ENCODE measurements at places on chromosomes 16 and 17. TPM values are rescaled to one million over a fixed set of nuclear protein-coding genes. Genes with fewer than 3 reads are reported as not detected.

DNA sequence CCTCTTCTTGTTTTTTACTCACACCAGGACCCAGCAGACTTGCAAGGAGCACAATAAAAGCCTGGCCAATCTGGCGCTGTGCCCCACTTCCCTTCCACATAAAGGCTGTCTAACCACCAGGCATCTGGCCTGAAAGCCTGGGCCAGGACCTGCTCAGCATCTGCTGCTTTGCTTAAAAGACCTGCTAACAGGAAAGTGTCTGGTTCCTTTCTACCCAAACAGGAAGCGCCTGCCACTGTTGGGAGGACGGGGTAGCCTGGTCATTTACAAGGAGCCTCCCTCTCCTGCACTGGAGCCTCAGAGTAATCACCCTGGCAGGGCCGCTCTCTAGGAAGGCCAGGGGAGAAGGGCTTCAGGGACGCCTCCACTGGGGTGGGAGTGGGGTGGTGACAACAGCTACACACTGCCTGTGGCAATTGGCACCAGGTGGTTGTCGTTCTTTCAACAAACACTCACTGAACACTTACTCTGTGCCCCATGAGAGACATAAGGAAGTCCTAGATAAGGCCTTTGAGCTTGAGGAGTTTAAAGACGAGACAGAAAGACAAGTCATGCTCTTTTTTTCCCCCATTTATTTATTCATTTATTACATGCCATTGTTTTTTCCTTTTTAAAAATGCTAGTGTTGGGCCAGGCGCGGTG, 6.3 kb upstream of the MMP28 start:
- peak; percentile 44 for DNase-seq

- DNase-seq: no peak
Measured at GRCh38 chr16:83355570-83356218, 452.1 kb upstream of the HSBP1 start.

DNA sequence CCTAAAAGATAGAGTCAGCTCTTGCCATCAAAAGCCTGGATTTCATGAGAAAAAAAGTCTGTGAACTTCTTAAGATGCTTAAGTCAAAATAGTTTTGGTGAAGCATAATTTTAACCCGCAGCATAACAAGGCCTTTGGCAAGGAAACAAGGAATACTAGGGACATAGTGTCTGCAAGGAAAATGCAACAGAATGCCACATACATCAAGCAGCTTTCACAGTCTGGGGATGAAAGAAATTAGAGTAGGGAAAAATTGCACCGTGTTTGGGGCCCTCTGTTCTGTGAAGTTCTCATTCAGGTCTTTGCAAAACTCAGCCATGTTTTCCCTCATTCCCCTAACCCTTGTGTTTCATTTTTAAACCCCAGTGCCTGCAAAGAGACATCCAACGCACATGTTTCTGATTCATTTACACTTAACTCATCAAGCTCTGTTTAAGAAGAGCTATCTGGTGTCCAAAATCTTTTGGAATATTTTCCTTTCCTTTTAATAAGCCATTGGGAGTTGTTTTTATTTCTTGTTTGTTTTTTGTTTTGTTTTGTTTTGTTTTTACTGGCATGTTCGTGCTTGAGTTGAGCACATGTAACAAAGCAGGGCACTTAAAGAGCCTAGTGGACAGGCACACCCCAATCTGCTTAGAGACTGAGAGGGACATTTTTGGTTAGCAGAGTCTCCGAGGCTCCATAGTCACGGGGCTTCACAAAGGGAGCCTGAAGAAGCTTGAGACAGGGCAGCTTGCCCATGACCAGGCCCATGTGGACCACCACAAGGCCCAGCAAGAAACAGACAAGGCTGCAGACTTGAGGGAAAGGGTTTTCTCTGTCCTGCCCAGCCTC, 116.5 kb downstream of the ANKFN1 start:
- no peak for DNase-seq

DNA sequence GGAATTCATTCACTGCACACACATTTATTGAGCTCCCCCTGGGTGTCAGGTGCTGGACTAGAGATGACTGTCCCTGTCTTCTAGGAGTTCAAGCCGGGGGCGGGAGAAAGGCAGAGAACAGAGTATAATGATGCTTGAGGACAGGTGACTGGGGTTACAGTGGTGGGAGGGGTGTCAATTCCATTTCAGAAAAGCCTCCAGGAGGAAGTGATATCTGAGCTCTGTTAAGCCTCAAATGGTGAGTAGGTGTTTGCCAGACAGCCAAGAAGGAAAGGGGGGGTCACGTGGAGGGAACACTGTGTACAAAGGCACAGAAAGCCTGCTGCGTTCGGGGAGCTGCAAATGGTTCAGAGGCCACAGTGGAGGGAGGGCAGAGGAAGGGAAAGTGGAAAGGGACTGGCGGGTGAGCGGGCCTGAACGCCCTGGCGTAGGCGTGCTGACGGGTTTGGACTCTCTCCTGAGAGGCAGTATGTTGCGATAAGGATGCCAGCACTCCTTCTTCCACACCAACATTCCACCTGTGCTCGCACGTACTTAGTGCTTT, 9.7 kb upstream of the NXPH3 start:
- no peak for DNase-seq

- DNase-seq: peak; percentile 40
Measured at GRCh38 chr17:9842057-9842758, 16.5 kb downstream of the GLP2R start.

DNA sequence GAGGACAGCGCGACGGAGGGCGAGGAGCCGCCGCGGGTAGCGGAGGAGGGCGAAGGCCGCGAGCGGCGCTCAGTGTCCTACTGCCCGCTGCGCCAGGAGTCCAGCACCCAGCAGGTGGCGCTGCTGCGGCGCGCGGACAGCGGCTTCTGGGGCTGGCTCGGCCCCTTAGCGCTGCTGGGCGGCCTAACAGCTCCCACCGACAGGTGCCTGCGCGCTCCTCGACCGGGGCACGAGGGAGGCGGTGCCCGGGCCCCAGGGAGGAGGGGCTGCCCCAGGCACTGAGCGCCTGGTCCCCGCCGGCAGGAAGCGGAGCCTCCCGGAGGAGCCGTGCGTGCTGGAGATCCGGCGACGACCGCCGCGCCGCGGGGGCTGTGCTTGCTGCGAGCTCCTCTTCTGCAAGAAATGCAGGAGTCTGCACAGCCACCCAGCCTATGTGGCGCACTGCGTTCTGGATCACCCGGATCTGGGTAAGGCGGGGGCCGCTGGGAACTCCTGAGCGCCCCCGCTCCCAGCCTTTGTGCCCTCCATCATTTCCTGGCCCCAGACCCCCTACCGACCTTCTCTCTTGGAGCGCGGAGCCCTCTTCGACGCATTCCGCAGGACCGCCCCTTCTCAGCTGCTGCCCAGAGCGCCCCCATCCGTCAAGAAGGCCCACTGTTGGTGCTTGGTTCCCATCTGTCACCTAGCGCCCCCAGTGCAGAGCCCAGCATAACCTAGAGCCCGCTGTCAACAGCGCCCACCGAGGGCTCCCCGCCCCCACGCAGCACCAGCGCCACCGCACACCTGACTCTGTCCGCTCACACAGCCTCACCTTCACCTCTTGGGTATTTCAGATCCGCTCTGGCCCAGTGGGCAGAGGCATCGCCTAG, 3.7 kb downstream of the C17orf50 start:
- peak; percentile 90 for DNase-seq

GRCh38 chr17:40937384-40937819, at the start of gene KRT23:
TSS of gene KRT23 (minus strand) at chr17:40937646. CDS start at chr17:40936603, 1,043 bp downstream.
- no peak for DNase-seq

DNA sequence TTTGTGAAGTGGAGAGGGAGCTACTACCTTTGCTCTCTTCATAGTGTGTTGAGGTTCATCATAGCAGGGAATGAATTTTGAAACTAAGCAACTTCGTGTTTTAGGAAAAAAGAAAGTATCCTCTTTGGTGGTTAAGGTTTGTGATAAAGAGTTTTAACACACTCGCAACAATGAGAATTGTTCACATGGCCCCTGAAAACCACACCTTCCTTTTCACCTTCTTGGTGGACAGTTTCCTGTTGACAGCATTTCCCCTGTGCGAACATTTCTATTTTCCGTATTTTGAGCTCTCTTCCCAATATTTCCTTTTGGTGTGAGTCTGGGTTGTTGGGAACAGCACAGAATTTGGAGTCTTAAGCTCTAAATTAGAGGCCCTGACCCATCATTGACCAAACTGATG, 3.8 kb downstream of the OR4D2 start:
- DNase-seq: no peak

GRCh38 chr16:57570301-57571070, 28.0 kb downstream of the ADGRG5 start:
- no peak for DNase-seq

- no peak for DNase-seq
Measured at GRCh38 chr17:53012364-53012763, 810.4 kb upstream of the KIF2B start.

GRCh38 chr17:69473841-69474831, 59.6 kb downstream of the MAP2K6 start:
- no peak for DNase-seq

GRCh38 chr16:119835-120491, 18.5 kb downstream of the NPRL3 start:
- no peak for DNase-seq

DNA sequence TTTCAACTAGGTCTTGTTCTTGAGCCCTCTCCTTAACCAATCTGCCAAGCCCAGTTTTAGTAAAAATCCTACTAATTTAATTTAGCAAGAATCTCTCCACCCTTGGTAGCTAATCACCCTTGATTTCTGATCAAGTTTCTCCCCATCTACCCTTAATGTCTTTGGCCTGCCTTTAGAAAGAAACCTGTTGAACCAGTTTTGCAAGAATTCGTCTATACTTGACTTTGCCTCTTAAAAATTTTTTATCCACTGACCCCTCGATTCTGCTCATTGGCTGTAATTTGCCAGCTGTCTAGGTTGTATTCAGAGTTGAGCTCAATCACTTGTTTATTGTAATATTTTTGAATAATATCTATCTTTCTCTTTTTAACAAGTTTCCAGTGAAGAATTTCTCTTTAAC, 1138.5 kb downstream of the CDH11 start:
- DNase-seq: no peak

- peak; percentile 83 for DNase-seq
Measured at GRCh38 chr16:2160915-2161551, 5.5 kb downstream of the TRAF7 start.

Gene CHP2
- not detected for total RNA-seq

Gene C16orf74
- not detected for total RNA-seq

Gene CAMTA2
- 17.4 TPM for total RNA-seq

Gene RBFOX1
- not detected for total RNA-seq

Gene CALB2
- not detected for total RNA-seq

Gene GAS7
- total RNA-seq: 2.7 TPM

Gene APOBR
- 1.9 TPM for total RNA-seq

Gene SEC14L1
- total RNA-seq: 23.0 TPM

All from right lobe of liver (tissue), 6 donors.